ENCODE measurements at places on chromosomes 11 and 22.

DNA sequence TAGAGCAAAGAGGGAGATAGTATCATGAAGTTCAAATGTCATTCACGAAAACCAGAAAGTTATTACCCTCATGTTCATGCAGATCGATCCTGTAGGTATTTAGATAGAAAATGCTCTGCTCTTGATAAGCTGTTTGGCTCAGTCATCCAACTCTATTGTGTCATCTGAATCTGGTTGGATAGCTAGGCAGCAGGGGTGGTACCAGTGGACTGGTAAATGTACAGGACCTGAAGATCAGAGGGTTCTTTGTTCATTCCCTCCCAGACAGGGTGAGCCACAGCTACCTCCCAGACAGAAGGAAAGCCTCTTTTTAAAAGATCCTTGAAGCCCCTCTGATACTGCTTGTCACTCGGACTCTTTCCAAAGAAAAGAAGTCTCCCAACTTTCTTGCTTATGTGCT, 29.8 kb upstream of the DRD2 start:
- no peak for DNase-seq

- no peak for DNase-seq
Measured at GRCh38 chr11:64415286-64415685, 56.3 kb downstream of the RPS6KA4 start.

DNA sequence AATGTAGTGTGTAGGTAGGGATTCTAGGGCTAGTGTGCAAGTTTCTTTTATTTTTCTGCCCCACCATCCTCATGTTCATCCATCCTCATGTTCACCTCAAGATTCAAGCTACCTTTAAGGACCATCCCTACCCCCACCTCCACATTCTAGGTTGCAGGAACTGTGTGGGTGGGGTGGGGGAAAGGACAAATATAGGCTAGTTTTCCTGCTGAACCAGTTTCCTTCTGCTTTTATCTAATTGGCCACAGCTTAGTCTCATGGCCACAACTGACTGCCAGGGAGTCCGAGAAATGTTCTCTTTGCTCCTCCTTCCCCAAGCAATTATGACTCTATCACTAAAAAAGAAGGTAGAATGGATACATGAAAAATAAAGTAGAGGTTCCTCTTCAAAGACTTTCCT, 179.0 kb upstream of the LARGE1 start:
- no peak for DNase-seq

GRCh38 chr11:32885556-32885955, 7.1 kb upstream of the QSER1 start:
- DNase-seq = no peak

DNA sequence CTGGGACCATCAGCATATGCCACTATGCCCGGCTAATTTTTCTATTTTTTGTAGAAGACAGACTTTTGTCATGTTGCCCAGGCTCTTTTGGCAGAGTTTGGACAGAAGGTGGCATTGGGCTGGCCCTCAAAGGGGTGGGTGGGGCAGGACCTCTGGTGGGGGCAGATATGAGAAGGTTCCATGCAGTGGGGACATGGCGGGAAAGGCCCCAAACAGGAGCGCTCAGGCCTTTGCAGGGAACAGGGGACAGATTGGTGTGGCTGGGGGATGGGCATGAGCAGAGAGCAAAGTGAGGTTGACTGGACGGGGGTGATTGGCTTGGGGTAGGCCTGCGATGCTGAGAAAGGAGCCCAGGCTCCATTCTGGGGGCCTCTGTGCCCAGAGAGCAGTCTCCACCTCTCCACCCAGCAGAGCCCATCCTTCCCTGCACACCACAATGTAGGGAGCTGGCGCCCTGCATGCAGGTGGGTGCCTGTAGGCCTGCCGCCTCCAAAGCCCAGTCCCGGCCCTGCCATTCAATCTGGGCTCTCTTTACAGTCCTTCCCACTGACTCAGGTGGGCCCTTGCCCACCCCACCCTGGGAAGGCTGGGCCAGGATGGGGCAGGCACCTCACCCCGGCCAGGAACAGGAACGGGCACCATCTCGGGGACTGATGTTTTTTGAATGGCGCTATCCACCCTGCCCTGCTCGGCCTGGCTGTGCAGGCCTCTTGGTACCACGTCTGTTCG, 98.7 kb downstream of the MORC2 start:
- no peak for DNase-seq

Data from T-cell (primary cell).